ENCODE measurements at places on chromosomes 12 and 14.

GRCh38 chr12:102702447-102703114 is 214.5 kb downstream of the PAH start:
- no peak for DNase-seq

GRCh38 chr12:2449586-2449985 is 345.2 kb upstream of the FKBP4 start:
- no peak for DNase-seq

GRCh38 chr12:78406828-78407227 is 457.7 kb upstream of the SYT1 start:
- DNase-seq: no peak

- no peak for DNase-seq
Measured at GRCh38 chr12:94023879-94024278, 124.5 kb upstream of the PLXNC1 start.

DNA sequence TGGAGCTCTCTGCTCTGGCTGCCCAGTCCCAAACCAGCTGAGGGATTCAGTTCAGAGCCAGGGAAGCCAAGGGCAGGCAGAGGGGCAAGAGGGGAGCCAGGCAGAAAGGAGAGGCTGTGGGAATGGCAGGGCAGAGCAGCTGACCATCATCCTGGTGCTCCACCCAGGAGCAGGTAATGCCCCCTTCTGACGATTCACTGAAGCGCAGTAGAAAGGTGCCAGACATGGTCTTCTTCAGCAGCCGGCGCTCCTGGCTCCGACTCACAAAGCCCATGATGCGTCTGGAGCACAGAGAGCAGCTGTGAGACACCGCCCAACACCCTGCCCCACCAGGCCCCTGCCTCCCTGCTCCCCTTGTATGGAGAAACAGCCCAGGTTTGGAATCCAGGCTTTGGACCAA is 8.0 kb downstream of the IL23A start:
- DNase-seq: no peak

Measured in caudate nucleus (tissue), 63 donors.